ENCODE measurements at places on chromosomes 4 and X.

DNA sequence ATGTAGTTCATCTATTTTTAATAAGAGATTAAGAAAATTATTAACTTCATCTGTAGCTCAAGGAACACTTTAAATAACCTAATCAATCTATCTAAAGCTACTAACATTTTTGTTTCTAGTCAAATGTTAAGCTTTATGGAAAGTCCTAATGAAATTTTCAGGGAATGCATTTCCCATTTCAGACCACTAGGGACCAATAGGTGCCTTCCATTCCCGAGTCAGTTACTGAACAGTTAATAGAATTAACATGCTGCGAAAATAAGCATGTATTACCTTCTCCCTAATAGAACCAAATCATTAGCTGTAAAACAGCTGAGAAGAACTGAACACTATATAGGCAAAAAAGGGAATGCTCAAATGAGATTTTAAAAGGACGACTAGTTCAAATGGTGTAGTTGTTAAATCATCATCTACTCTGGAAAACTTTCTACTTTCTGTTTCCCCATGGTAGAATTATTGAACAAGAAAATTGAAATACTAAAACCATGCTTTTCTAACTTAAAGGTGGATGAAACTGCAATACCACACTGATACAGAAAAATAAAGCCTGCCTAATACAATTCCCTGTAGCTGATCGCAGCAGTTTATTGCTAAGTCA is 22.5 kb downstream of the STX18 start:
- DNase-seq: no peak

GRCh38 chr4:20178902-20179576 is 72.7 kb upstream of the SLIT2 start:
- no peak for DNase-seq

GRCh38 chr4:124610211-124610610 is 102.3 kb downstream of the ANKRD50 start:
- DNase-seq: no peak

GRCh38 chr4:9735515-9735914 is 45.9 kb upstream of the DRD5 start:
- no peak for DNase-seq

GRCh38 chrX:110087485-110088356 is 84.8 kb downstream of the TMEM164 start:
- peak; percentile 94 for DNase-seq

DNA sequence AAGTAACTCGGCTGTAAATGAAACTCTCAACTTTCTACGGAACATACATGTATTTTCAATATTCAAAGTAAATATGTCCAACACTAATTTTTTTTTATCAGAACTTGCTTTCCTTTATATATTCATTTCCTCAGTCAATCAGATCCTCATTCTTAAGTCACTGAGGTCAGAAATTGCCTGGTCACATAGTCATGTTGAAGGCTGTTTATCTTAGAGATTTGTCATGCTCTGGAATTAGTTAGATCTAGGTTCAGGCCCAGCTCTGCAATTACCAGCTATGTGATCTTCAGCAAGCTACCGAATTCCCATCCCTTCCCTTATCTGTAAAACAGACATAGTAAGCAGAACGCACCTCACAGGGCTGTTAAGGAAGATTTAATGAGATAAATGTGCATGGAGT is 228.8 kb downstream of the SPCS3 start:
- peak; percentile 56 for DNase-seq

- peak; percentile 24 for DNase-seq
Observed at GRCh38 chr4:80185787-80186548, 11.3 kb upstream of the PRDM8 start.

DNA sequence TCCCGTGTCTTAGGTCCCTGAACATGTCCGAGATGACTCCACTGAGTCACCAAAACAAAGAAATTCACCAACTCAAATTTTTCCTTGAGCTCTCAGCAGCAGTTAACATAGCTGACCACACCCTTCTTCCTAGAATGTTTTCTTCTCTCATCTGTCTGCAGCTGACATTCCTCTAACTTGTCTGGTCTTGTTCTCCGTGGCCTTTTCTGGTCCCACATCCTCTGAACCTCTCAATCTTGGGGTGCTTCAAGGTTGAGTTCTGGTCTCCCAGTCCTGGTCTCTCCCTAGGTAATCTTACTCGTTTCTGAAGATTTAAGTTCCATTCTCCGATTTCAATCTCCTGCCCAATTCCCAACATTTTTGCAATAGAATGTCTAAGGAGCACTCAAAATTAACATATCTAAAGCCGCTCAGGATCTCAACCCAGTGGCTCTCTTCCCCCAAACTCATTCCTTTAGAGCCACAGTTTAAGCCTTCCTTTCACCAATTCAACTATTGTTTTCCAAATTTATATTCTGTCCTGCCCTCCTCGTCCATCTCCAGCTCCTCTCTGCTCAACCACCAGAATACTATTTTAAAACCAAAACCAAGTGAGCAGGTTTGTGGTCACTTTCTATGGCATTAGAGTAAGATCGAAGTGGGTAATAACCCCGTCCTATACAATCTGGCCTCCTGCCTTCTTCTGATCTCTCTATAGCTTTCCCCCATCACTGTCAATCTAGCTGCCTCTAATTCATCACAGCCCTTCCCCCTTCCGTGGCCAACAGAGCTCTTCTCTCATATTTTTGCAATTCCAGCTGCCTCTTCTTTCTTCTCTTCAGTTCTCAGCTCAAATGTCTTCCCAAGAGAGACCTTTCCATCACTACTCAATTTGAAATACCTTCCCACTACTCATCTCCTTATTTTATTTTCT is 1.2 kb downstream of the TRIML2 start:
- DNase-seq: peak; percentile 1

- DNase-seq: no peak
Observed at GRCh38 chrX:134461437-134461836, 1.5 kb downstream of the HPRT1 start.

- no peak for DNase-seq
Observed at GRCh38 chr4:127071443-127071842, 561.3 kb upstream of the INTU start.

DNA sequence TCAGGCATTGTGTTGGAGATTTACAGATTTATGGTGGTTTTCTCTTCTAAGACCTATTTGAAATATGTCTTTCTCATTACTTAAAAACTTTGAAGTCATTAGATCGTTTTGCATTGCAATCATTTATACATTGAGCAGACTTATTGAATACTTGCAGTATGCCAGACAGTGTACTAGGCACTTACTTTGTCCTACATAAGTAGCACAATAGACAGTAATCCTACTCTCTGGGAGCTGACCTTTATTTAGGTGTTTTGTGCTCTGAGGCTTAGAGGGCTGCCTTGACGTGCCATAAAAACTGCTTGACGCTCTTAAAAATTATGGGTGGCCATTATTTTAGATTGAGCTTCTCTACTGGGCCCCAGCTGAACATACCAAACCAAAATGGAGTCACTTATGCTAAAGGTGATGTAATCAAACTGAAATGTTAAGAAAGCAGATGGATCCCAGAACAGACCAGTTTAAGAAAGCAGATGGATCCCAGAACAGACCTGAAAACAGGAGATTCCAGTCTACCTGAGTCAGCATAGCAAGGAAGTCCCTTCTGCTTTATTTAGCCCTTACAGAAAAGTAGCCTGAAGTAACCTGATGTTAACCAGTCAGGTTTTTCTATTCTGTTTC is 42.4 kb downstream of the PTTG2 start:
- peak; percentile 55 for DNase-seq

GRCh38 chrX:66021765-66022631 is 17.9 kb downstream of the VSIG4 start:
- no peak for DNase-seq

GRCh38 chrX:68121371-68121770 is 311.9 kb downstream of the OPHN1 start:
- DNase-seq: no peak

DNA sequence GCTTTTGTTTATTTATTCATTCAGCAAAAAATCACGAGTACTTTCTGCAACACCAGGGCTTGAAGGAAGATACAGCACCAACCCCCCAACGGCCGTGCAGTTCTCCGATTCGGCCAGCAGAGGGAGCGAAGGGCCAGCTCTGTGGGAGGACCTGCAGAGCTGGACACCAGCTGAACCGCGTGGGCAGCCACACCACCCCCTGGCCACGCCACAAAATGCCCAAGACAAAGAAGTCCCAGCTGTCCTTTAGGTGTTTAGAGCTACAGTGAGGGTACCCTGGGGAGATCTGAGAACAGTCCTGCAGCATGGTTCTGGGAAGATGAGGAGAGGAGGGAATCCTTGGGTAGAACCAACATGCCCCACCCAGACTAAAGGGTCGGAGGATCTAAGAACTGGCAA is 83.1 kb downstream of the RELL1 start:
- peak; percentile 51 for DNase-seq

GRCh38 chr4:2101346-2102044 is 42.4 kb downstream of the NAT8L start:
- DNase-seq: peak; percentile 23

GRCh38 chrX:69067841-69068240 is 97.4 kb downstream of the PJA1 start:
- DNase-seq: no peak

GRCh38 chr4:16411501-16412085 is 185.3 kb upstream of the TAPT1 start:
- DNase-seq: no peak

GRCh38 chr4:2923668-2924173 is 39.5 kb downstream of the NOP14 start:
- no peak for DNase-seq

- no peak for DNase-seq
Observed at GRCh38 chr4:81468678-81469077, 3.0 kb downstream of the RASGEF1B start.

GRCh38 chr4:186805020-186805820 is 81.6 kb upstream of the FAT1 start:
- DNase-seq: no peak

- no peak for DNase-seq
Observed at GRCh38 chrX:136207546-136207945, 43.7 kb downstream of the MAP7D3 start.

- DNase-seq: no peak
Observed at GRCh38 chr4:176210101-176210500, 14.7 kb upstream of the SPATA4 start.

DNA sequence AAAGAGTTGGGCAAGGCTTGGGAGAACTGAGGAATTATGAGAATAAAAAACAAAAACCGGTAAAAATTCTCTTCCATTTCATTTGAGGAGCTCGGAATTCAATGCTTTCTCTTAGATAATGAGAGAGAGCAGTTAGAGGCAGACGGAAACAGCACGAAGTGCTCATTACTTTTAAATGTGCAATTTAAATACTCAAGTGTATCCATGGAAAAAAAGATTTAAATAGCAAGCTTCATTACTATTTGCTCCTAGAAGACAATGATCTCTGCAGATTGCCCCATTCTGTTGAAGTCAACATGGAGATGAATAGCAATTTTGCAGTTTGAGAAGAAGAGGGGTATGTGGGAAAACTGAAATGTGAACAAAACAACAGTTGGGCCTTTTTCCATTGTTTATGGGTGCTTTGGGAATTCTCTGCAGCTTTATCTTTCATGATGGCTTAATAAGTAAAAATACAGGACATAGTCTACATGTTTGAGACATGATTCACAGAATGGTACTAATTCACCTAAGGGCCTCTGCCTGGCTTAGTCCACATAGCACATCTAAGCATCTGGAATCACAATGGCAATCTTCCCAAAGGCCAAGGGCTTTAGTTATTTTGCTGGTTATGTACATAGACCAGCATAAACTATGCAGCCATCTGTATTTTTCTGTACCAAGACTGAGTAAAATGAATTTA is 512.7 kb upstream of the FAT1 start:
- peak; percentile 79 for DNase-seq

- DNase-seq: no peak
Observed at GRCh38 chr4:37794056-37794455, 32.4 kb upstream of the PGM2 start.

- DNase-seq: peak; percentile 4
Observed at GRCh38 chr4:18934197-18934596, 912.6 kb upstream of the LCORL start.
